ENCODE measurements at places on chromosomes 5 and 9.

GRCh38 chr9:34690983-34691935, at the start of gene CCL19:
Gene CCL19, minus strand, starts transcription at chr9:34691276. Its CDS starts 137 bp downstream, at chr9:34691139.
- DNase-seq = no peak

- DNase-seq = peak; percentile 94
Measured at GRCh38 chr5:139660923-139661814, 13.0 kb downstream of the CXXC5 start.

DNA sequence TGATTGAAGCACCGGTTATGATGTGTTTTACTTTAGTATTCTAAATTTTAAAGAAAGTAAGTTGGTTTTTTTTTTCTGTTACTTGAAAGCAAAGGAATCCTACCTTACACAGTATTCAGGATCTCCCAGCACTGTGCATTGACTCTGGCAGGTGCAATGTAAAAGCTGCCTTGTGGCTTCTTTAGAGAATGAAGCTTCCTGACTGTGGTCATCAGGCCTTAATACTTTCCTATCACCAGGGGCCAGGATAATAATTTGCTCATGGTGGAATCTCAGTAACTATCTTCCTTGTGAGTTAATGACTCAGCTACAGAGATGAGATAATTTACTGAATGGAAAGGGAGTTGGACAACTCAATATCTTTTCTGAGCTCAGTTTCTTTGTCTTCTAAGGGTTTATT, 435.5 kb upstream of the ZNF608 start:
- no peak for DNase-seq

- peak; percentile 7 for DNase-seq
Measured at GRCh38 chr9:37174247-37174646, 53.9 kb downstream of the ZCCHC7 start.

DNA sequence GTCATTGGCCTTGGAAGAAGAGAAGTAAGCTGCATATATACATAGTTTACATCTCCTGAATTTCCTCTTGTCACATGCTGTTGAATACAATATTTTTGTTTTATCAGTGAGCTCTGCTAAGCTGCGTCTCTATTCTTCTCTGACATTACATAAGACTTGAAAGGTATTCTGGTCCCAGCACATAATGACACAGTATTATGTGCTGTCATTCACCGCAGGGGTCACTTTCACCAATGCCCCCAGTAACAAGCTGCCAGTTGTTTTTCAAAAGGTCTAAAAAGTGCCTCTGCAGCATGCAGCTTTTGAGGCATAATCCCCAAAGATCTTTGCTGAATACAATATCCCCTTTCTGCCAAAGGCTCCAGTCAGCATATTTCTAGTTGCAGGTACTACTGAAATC, 349.0 kb upstream of the FAM174A start:
- no peak for DNase-seq

DNA sequence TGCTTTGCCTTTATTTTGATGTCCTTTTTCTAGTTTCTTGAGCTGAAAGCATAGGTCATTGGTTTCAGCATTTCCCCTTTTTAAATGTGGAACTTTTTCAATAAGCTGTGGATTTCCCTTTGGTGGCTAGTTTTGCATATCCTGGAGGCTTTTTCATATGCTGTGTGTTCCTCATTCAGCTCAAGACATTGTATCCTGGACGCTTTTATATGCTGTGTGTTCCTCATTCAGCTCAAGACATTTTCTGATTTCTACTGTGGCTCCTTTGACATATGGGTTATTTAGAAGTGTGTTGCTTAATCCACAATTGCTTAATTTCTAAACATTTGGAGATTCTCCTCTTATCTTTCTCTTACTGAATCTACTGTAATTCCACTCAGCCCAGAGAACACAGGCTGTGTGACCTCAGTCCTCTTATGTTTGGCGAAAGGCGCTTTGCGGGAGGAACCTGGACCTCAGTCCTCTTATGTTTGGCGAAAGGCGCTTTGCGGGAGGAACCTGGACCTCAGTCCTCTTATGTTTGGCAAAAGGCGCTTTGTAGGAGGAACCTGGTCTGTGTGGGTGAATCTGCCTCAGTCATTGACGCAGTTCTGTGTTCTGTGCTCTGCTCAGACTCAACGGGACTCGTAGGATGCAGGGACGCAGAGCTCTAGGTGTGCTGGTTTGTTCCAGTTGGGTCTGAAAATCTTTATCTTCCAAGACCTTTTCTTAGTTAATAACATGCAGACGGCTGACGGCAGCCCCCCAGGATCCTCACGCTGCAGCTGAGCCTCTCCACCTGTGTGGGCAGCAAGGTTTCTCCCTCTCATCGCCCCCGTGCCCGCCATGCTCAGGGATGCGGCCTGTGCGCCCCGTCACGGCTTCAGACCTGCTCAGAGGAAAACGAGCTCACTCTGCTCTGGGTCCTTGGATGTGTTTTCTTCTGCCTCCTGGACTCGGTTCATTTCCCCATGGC, 6.0 kb upstream of the SLC9A3 start:
- no peak for DNase-seq

DNA sequence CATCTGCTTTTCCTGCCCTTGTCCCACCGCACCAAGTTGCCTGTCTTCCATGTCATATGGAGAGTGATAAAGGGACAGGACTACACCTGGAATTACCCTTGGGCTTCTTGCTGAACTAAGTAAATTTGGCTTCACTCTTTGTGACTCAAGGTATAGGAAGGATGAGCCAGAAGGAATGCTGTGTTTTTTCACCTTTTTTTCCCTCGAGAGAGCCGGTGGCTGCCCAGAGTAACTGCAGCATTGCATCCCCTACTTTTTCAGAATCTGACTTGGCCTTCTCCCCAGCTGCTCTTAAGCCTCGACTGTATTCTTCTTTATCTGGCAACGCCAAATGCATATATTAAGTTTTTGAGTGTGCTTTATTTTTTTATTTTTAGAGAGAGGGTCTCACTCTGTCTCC, 38.4 kb downstream of the RCL1 start:
- no peak for DNase-seq

- DNase-seq = peak; percentile 85
Measured at GRCh38 chr9:89497978-89498851, at the start of gene SEMA4D. Gene SEMA4D, minus strand, starts transcription at chr9:89498113. Its CDS starts 92,657 bp downstream, at chr9:89405456.

DNA sequence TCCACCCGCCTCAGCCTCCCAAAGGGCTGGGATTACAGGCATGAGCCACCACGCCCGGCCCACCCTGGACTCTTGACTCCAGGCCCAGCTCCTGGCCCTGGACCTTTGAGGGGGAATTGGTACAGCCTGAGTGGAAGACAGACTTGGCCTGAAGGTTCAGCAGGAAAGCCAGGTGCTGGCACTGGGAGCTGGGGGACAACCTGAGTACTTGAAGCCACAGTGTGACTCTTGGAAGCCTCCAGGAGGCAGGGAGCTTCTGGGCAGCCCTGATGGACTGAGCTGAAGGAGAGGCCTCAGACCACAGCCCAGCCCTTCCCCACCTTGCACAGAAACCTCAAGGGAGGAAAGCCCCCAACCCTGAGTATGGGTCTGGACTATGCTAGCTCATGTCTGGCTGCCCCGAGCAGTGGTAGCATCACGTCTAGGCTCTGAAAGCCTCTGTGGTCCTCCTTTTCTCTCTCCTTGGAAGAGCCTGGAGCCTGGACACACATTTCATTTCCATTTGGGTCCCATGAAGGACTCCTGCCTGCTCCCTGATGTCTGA, 54.1 kb downstream of the RASGEF1C start:
- DNase-seq = no peak

DNA sequence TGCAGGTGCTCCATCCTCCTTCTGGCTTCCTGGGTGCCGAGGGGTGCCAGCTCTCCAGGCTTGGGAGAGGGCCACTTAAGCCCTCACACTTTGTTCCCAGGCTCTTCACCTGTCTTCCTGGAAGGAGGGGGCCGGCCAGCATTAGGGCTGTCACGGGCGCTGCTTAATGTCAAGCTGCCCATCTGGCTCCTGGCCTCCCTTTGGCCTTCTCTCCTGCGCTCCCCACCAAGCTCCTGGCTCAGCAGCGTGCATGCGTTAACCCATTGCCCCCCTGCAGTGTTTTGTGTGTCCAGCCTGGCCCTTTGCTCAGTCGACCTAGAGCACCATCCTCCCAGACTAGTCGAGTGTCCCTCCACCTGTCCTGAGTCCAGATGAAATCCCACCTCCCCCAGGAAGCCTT, 21.3 kb downstream of the NTNG2 start:
- DNase-seq = no peak

DNA sequence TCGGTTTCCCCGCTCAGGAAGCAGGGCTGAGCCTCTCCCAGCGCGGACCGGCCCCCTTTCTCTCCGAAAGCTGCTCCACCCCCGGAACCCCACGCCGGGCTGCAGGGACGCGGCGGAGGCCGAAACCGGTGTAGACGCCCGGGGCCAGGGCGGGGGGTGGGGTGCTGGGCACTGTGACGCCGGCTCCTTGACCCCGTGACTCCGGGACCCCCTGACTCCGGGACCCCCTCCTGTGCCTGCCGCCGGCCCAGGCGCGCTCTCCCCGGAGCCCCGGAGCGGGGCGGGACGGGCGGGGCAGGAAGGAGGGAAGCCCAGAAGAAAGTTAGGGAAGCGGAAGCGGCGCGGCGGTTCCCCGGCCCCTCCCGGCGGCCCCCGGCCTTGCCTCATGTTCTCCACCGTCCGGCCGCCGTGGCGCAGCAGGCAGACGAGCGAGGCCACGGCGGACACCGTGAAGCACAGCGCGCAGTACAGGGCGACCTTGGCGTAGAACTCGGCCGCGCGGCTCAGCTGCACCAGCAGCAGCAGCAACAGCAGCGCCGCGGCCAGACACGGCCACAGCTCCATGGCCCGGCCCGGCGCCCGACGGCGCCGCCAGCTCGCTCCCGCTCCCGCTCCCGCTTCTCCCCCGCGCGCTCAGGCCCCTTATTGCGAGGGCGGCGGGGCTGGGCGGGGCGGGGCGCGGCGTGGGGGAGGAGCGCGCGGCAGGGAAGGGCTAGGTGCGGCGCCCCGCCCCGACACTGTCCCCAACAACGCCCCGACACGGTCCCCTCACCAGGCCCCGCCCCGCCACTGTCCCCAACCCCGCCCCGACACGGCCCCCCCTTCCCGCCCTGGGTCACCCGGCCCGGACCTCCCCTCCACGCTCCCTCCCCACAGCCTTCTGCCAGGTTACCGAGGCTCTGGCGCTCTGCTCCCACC, at the start of gene AGPAT2:
Gene AGPAT2 (minus strand): TSS at position 664 of the 918 bp plus-strand sequence. CDS start 100 bp downstream, at position 564.
- peak; percentile 87 for DNase-seq

Data from AG20443 (cell line).